Activated T-cell treated with anti-CD3 and anti-CD28 coated beads for 48 hours (primary cell): ENCODE measurements at places on chromosomes 6 and 20.

DNA sequence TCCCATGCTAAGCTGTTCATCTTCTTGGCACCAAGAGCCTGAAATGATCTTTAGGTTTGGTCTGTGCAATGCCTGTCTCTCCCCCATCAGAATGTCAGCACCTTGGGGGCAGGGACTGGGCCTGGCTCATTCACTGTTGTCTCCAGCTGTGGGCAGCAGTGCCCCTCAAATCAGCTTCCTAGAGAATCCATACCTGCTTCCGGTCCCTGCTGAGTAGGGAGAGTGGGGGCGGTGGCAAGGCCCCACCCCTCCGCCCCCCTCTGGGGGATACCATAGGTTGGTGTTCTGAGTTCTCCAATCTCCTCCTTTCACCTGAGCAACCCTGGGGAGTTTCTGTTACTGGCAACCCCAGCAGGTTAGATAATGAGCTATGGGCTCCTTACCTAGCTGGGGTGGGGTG is 19.2 kb upstream of the SPDEF start:
- no peak for DNase-seq

- no peak for DNase-seq
Measured at GRCh38 chr6:91672201-91672600, 1085.3 kb upstream of the MAP3K7 start.

DNA sequence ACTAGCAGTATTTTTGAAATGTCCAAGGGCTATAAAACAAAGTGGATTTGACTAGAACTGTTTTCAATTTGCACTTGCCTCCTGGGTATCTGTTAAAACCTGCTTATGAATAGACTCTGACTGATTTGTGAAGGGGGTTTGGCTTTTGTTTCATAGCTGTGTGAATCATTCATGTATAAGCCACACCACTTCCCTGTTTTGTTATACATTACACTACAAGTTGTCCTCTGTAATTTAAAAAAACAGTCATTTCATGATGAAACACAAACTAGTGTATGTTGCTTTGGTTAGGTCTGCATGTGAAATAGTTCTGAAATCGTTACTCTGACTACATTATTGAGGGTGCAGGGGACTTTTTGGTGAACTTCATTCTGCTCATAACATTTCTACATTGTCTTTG is 121.7 kb downstream of the NKAIN2 start:
- no peak for DNase-seq

DNA sequence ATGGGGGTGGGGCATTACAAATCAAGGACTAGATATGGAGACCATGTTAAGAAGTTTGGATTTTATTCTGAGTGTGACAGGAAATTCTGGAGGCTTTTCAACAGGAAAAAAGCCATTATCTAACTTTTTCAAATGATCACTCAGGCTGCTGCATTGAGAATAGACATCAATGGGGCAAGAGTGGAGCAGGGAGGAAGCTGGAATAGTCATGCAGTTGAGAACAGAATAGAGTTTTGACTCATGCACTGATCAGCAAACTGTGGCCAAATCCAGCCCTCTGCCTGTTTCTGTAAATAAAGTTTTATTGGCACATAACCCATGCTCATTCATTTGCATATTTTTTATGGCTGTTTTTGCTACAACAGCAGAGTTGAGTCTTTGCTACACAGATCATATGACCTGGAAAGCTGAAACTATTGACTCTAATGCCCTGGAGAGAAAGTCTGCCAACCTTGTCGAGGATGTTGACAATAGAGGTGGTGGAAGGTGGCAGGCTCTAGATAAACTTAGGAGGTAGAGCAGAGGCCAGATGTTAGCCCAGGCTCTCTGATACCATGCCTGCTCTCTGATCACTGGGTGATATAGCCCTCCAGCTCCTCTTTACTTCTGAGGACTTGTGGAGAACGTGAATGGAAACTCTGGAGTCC is 441.8 kb downstream of the PTPRT start:
- no peak for DNase-seq

GRCh38 chr6:111844921-111845320 is 28.3 kb downstream of the FYN start:
- no peak for DNase-seq

- DNase-seq, result no peak
Measured at GRCh38 chr6:137112067-137112355, 61.4 kb downstream of the IL22RA2 start.

DNA sequence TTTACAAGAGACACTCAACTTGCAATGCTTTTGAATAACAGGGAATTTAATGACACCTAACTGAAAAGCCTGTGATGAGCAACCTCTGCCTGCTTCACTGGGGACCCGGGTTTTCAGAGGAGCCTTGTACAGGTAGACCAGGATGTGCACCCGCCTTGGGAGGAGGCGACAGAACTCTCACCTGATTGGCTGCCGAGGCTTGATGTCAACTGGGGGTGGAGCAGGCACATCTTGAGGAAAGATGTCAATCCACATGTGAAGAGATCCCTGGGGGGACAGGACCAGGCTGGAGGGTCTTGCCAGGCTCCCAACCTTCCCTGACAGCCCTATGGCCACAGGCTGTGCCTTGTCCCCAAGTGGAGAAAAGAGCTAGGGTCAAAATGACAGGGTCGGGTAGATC is 19.8 kb downstream of the ERGIC3 start:
- DNase-seq, result no peak

GRCh38 chr6:18514180-18514579 is 127.0 kb downstream of the RNF144B start:
- DNase-seq, result no peak

DNA sequence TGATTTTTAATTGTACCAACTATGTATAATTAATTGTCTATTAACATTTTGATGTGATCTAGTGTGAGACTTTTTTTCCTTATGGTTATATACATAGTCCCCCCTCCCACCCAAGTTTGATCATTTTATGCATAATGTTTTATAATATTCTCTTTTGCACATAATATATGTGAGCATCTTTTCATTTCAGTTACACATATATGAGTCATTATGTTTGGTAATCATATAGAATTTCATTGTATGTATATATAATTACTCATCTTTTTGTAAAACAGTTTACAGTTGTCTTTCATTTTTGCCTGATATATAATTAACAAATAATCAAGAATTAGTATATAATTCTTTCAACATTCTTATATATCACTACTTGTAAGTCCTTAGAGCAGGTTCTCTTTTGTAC is 15.0 kb downstream of the RWDD1 start:
- DNase-seq, result no peak

GRCh38 chr20:44643596-44644229 is 7.8 kb downstream of the ADA start:
- DNase-seq, result no peak
